ENCODE measurements at places on chromosomes 5 and 9.

GRCh38 chr9:132181796-132182313 lies 20.0 kb downstream of the NTNG2 start:
- no peak for DNase-seq

GRCh38 chr5:156670615-156671014 lies 179.5 kb upstream of the PPP1R2B start:
- DNase-seq: no peak

DNA sequence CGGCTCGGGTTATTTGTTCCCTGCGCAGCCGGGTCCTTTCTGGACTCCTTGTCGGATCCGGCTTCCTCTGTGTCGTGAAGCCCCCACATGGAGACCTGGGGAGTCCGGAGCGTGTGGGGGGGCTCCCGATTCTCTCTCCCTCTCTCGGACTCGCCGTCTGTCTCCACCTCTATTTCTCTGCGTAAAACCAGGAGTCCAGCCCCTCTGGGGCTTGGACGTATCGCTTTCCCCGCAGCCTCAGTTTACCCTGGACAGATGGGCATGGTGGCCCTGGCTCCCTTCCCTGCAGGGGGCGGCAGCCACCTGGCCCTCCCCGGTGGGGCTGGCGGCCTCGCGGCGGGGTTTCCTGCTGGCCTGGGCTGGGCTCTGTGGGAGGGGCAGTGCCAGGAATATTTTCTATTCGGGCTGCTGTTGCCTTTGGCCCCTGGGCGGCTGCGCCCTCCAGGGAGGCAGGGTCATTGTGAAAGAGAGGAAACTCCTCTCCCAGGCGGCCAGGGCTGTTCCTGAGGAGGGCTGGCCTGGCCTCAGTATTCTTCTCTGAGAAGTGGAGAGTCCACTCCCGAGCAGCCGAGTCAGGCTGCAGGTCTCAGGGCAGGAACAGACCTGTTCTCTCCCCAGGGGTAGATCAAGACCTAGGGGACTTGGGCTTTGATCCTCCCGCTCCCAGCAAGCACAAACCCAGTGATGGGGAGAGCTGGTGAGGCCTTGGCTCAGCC lies 665 bp downstream of the ASS1 start:
- DNase-seq: no peak

DNA sequence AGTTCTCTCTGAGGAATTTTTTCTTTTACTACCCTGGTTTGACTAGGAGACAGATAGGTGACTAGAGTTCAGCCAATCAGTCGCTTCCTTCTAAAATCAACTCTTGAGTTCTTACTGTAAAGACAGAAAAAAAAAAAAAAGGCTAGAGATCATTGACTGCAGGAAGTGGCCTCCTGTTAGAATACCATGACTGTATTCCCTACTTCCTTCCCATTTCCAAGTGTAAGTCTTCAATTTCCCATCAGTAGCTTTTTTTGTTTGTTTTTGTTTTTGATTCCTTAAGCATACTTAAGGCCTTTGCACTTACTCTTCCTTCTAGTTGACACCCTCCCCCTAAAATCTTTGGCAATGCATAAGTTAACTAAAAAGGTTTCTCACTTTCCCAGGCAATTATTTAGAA lies 154.3 kb downstream of the HMHB1 start:
- DNase-seq: no peak

DNA sequence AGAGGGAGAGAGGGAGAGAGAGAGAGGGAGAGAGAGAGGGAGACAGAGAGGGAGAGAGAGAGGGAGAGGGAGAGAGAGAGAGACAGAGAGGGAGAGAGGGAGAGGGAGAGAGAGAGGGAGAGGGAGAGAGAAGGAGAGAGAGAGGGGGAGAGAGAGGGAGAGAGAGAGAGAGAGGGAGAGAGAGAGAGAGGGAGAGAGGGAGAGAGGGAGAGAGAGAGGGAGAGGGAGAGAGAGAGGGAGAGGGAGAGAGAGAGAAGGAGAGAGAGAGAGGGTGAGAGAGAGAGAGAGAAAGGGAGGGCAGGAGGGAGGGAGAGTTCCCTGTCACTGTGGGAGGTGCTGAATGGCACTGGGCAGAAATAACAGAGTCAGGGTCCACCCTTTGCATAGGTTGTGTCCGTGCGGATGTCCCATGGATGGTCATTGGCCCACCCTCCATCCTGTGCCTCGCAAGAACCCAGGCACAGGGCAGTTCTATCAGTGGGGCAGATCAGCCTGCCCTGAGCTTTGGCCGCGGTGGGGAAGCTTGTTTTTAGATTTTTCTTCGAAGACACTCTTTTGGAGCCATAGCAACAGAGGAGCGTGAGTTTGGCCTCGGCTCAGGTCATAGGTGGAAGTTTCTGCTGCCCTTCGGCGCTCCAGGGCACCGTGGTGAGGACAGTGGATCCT lies 30.1 kb downstream of the ADAMTSL2 start:
- DNase-seq: no peak

DNA sequence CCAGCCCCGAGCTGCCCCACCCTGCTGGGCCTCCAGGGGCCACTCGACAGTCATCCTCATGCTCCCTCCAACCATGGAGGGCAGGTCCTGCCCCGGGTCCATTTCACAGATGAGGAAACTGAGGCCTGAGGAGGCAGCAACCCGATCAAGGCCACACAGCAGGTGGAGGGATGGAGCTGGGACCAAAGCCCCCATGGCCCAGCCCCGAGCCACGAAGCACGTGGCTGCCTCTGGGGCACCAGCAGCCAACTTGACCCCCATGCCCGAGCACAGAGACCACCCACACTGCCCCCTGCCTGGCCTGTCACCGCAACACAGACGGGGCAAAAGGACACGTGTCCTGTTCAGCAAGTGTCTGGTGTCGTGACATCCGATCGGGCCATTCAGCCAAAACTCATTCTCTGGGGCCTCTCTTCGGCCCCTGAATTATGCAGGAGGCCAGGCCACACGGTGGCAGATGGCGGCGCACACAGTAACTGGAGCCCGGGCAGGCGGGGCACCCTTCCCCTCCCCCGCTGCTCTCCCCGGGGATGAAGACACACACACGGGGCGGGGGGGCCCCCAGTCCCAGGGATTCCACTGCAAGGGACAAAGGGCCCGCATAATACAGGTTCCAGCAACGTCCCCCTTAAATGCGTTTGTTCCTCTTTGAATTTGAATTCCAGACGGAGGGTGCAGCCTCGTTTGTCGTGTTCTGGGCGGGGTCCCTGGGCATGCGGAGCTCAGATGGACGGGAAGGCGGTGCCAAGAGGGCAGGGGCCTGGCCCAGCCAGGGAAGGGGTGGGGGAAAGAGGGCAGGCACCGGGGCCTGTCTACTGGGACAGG lies 29.4 kb upstream of the TMEM250 start:
- no peak for DNase-seq

- no peak for DNase-seq
Measured at GRCh38 chr9:92654481-92655301, 15.2 kb downstream of the IPPK start.

DNA sequence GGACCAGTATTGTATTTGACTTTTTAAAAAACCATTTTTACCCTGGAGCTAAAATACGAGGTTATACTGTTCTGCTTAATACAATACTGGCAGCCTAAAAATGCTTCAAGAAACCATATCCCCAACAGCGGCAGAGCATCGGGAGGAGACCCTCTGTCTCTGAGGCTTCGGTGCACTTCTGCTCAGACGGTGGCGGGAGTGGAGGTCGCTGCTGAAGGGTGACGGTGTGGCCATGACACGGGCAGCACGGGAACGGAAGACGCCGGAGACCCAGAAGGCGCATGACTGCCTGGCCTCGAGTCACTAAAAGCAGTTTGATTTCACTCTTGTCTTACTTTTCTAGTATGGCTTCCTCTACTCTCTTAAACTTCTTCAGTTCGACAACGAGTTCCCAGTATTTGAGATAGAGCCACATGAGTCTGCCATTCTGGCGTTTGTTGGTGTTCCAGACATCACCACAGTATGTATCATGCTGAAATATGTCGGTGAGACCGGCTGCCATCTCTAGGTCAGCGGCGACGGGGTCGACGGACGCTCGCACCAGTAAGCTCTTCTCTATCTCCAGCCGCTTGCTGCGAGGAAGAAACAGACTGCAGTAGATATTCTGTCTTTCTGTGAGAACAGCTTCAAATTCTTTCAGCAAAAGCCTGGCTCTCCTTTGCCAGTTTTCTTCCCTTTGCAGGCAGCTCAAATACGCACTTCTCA lies 12.8 kb downstream of the CCDC127 start:
- no peak for DNase-seq

GRCh38 chr5:135010502-135011354 lies 23.3 kb downstream of the PITX1 start:
- DNase-seq: no peak

- no peak for DNase-seq
Measured at GRCh38 chr9:68555437-68556150, 14.9 kb upstream of the TMEM252 start.

DNA sequence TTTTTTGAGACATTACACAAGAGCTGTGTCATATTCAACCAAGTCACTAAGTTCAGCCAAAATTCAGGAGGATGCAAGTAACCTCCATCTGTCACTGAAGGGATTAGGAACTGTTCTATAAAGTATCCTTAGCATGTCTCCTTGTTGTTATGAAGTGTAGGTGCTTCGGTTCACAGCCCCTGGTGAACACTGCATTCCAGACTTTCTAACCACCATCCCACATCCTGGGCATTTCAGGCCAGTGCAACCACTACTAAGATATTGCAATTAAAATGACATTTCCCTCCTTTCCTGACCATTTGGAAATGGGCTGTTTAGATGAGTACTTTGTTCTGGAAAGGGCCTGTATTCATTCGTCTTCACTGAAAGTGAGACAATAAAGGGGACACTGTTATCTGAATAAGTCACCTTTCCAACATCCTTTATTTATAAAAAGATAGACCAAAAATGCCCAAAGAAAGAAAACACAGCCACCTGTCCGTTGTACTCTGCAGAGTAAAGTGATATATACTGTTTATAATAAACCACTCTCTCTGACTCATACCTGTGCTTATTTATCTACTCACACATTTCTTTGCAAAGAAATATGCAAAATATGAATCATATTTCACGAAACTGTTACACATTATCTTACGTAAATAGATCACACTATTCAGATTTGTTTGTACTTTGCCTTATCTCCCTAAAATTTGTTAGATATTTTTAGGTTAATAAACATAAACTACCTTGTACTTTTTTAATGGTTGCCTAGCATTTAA lies 861.9 kb downstream of the CDH18 start:
- no peak for DNase-seq
